ENCODE measurements at places on chromosomes 13 and 19.

DNA sequence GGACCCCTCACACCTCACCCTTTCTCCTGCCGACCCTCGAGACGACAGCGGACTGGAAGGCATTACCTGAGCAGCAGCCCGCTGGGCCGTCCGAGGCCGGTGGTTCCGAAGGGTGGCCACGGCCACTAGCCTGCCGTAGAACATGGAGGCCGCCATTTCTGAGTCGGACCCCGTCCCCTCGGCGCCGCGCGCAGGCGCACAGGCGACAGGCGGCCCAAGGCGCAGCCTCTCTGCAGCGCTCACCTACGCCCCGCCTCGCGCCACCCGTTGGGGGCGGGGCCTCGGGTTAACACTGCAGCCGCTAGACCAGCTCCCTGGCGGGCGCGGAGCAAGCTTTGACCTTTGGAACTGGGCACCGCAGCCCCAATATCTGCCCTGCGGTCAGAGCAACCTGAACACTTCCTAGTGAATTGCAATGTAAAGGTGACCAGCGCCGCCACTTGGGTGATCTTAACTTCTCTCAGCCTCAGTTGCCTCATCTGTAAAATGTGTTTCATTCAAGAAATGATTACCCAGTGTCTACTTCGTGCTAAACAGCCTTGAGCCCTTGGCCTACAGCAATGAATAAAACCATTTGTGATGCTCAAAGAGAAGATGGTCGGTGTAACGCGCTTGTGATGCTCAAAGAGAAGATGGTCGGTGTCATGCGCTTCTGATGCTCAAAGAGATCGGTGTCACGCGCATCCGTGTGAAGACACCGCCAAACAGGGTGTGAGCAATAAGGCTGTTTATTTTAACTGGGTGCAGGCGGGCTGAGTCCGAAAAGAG lies at the start of gene SUCLA2:
SUCLA2 (minus strand) TSS at position 160 of the 768 bp plus-strand sequence; CDS start at position 156, 4 bp downstream.
- peak; percentile 93 for DNase-seq

DNA sequence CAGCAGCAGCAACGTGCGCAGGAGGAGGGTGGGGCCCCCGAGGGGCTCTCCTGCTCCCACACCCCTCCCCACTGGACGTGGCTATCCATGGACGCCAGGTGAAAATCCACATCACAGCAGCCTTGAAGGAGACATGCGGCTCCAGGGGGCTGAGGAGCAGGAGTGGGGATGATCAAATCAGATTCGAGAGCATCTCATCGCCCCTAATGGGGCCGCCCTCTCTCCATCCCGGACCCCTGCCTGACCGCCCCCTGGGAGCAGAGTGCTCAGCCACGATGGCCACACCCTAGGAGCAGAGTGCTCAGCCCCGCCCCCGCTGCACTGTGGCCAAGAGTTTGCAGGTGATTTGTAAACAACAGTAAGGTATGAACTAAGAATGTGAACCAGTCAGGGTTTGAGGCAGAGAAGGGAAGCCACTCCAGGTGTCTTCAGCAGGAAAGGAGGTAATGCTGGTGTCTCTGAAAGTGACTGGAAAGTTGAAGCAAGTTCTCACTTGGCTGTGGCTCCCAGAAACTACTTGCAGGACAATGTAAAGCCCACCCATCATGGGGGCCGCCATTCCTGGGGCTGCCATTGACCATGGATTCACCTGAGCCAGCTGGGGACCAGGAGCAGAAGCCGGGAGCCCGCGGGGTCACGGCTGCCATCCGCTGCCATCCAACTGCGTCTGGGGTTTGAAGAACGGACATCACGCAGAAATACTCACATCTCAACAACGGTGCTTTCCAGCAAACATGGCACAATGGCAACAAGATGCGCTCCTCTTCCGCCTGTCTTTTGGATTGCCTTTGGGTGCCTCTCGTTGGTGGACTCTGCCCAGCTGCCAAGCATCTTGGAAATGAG lies 71.8 kb downstream of the SPACA7 start:
- DNase-seq, result no peak

DNA sequence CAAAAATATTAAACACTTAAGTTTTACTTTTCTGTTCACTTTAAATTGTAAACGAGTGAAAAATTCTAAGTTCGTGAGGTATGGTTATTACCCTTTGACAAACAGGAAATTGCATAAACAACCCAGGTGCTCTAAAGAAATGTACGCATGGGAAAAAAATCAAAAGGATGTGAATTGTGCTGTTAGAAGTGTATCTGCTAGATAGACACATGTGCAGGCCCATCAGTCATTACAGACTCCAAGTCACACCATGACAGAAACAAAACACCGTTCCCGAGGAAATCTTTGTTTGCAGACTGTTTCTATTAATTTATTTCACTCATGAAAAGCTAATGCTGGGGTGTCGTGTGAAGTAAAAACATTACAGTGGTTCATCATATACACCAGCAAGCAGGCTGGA lies 17.0 kb upstream of the DOCK9 start:
- DNase-seq, result no peak

- no peak for DNase-seq
Measured at GRCh38 chr19:2782329-2782935, 641 bp downstream of the SGTA start.

DNA sequence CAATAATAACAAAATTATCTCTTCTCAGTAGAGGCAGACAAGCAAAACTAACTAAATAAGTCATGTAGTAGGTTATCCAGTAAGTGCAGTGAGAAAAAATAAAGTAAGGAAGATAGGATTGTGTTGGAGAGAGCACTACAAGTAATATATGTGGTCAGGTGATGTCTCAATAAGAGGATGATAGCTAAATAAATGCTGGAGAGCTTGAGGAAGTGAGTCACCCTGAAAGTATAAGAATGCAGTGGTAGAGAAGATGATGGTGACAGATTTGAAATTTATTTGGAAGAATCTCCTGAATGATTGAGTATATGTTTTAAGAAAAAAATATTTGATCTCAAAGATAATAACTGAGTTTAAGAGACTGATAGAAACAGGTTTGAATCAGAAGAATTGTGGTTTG lies 152.2 kb upstream of the PRR20A start:
- no peak for DNase-seq

DNA sequence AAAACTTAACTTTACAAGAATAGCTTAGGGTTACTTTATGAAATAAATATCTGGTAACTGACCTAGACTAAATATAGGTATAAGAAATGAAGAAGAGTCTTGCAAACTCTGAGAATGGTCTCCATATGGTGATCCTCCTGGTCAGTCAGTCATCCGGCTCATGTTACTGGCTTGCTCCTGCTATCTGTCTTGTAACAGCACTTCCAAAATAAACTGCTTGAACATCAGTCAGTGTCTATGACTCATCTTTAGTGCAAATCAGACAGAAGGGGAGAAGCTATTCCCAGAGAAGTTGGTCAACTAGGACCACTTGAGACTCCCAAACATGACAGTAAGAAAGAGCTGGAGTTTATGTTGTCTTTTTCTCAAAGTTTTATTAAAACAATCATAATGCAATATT lies 1550.9 kb downstream of the PCDH9 start:
- DNase-seq, result no peak

DNA sequence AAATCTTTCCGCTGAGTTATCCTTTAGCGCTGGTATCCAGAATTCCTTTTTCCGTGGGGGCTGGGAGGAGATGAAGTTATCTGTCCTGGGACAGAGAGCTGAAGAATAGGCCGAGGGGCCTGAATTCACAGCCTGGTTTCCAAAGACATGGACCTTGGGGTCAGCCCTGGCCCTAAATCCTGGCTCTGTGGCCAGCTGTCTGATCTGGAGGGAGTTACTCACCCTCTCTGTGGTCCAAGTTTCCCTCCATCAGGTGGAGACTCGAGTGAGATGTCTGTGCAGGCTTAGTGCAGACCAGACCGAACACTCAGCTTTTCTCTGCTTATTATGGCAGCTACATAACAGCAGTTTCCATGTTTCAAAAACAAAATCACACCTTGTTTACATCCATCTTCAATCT lies 59.6 kb downstream of the CDADC1 start:
- DNase-seq, result no peak

DNA sequence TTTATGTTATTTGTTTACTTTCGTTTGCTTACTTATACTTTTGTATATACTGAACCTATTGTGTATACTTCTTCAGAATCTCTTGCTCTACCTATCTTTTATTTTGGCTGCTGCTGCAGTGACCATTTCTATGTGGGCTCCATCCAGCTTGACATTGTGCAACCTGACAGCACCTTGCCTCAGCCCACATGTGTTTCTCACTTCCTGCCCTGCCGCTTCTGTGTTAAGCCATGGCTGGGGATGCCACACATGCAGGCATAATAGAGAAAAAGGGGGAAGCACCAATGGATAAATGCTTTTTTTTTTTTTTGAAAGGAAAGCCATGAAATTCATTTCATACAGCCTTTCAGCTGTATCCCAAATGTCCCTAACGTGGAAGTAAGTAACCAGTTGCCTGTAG lies 147.6 kb downstream of the RBM26 start:
- no peak for DNase-seq

- DNase-seq, result peak; percentile 76
Measured at GRCh38 chr13:98445340-98446233, 131.3 kb downstream of the STK24 start.

GRCh38 chr13:74904556-74904955 lies 577.4 kb downstream of the TBC1D4 start:
- no peak for DNase-seq

DNA sequence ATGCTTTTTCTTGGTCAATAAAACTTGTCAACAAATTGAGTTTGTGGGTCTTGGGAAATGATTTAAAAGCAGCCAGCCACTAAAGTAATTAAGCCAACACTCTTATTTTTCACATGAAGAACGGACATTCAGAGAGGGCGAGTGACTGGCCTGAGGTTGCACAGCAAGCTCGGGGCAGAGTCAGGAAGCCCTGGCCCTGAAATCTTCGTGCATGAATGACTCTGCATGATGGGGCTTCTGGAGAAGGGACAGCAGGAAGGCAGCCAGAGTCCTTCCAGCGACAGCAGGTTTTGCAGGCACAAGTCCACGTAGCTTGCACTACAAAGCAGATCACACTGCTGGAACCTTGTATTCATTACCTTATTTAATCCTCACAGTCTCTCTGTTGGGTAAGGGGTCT lies 232.5 kb downstream of the ZNF536 start:
- no peak for DNase-seq

DNA sequence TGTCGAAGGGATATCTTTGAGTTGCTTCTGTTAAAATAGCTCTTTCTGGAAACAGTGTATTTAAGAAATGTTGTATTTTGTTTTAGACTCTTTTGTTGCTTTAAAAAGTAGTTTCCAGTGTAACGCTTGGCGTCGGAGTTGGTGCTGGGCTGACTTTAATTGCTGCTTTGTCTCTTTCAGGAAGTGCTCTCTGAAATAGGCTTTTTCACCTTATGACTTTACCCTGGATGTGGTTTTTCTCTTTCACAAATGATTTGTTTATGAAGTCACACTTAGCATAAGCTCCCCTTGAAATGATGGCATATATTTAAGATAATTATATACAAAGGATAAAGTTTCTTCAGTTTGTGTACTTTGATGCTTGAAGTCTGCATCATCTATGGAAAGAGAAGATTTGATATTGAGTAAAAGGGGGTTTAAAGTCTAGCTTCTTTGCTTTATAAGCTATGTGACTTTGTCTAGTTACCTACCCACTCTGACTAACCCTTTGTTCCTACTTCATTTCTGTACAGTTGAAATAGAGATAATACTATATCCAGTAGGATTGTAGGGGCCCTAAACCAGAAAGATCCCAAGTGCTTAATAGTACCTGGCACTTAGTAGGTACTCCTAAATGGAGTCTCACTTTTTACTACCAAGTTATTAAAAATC lies at the start of gene GPR18:
GPR18 (minus strand) TSS at position 170 of the 651 bp plus-strand sequence. CDS start 2,507 bp downstream, outside the sequence.
- DNase-seq, result no peak

GRCh38 chr19:21098291-21098690 lies 16.3 kb downstream of the ZNF714 start:
- no peak for DNase-seq

DNA sequence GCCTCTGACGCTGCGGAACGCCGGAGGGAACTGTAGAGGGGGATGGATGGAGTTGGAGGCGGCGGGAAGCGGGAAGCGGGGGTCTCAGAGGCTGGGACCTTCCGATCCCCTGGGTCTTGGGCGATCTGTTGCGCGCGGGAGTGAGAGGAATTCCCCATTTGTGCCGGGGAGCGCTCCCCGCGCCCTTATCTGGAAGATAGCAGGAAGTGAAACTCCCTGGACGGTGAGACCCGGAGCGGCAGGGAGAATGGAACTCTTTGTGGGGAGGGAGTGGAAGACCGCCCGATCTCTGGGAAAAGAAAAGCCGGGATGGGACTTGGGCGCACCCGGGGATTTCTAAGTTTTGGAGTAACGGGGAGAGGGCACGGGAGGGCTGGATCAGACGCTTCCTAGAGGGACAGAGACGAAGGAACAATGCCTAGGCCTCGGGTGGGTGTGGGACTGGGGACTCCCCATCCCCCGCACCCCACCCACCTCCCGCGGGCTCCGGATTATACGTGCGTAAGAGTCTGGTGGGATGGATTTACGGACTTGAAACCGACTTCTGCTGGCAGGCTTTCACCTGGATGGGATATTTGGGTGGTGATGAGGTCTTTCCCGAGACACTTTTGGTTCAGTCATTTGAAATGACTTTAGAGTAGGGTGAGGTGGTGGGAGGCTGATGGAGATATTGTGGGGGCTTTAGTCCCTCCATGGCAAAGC lies 495 bp downstream of the LSR start:
- no peak for DNase-seq
